CD4-positive, alpha-beta T cell treated with Interleukin-1 beta for 1 hour (primary cell): ENCODE measurements at places on chromosomes 4 and X.

DNA sequence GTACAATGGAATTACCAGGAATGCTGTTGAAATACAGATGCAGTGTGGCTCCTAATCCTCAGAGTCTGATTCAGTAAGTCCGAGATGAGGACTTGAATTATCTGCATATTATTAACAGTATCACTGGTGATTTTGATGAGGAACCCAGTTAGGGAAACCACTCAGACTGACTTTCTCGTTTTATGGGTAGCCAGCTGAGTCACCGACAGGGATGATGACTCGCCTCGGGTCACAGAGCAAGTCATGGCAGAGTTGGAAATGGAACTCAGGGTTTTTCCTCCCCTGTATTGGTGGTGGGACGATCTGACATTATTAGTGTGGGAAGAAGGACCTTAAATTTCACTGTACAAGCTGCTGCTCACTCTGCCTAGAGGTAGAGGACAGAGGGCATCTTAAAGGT, 51.3 kb downstream of the RTL9 start:
- no peak for DNase-seq

DNA sequence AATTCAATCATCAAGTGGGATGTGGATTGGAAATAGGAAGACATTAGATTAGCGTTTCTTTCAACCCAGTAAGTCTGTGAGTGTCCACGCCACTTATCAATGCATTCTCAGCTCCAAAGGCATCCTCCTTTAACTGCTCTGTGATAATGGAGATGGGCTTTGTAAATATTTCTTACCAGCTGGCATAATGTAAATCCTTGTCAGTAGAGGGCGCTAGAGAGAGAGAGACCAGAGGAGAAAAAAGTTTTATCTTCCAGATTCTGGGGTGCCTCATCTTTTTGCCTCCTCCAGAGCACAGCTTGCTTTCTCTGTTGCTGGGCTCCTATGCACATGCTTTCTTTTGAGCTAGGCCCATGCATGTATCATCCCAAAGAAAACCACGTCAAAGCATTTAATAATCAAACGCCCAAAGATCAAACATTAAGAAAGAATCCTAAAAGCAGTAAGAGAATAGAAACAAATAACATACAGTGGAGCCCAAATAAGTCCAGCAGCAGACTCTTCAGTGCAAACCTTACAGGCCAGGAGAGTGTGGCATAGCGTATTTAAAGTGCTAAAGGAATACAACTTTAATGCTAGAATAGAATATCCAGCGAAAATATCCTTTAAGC, 9.6 kb upstream of the MTMR1 start:
- DNase-seq = no peak

DNA sequence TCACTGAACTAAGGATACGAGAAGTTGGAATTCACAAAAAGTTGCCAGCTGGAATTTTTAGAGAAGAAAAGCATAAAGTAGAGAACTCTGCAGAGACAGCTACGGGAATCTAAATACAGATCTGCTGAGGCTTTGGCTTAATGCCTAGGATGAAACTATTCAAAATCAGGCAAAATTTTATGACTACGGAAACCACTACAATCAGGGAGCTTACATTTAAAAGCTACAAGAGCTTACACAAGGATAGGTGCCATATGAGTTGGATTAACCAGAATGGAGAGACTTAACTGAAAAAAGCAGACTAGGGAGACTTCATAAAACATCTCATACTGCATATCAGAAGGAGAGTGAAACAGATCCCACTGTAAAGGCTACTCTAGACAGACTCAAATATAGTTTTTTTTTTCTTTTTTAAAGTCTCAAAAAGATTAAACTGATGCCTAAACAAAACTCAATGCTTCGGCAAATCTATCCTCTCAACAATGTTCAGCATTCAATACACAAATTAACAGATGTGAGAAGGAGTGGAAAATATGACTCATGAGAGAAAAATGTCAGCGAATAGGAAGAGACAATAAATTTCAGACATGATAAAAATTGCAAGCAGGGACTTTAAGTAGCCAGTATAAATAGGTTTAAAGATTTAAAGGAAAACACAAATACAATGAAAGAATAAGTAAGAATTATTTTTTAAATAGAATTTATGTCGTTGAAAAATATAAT, 586.1 kb downstream of the FSTL5 start:
- no peak for DNase-seq

GRCh38 chrX:144901521-144901920, 345.8 kb upstream of the SPANXN1 start:
- DNase-seq = no peak

GRCh38 chr4:1099684-1100335, 13.6 kb downstream of the RNF212 start:
- DNase-seq = no peak

GRCh38 chrX:64792598-64793337, 183.5 kb downstream of the ZC4H2 start:
- no peak for DNase-seq

DNA sequence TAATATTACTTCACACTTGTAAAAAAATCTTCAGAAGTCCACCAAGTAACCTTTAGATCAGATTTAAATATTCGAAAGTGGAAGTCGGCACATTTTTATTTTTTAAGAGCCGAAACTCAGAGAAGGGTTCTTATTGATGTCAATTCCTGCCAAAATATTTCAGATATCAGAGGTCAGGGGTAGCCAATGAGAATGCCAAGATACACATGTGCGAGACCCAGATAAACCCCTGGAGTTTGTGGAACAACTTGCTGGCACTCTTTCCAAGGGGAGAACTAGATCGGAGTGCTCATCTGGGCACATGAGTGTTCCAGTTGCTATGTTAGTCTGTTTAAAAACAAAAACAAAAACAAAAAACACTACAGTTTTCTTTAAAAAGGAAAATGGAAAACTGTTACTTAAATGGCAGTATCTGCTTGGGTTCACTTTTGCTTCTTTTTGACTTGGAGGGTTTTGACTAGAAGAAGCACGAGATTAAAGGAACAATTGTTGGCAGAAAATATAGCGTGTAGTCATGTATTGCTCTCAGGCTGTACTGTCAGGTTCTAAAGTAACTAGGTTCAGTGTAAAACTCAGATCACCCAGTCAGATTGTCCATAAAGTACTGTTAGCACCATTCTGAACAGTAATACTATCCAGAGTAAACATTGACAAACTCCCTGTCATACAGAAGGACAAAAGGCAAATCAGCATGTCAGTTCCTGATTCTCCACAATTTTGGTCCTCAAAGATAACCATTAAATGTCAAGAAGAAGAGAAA, 188.0 kb upstream of the PACRGL start:
- no peak for DNase-seq

DNA sequence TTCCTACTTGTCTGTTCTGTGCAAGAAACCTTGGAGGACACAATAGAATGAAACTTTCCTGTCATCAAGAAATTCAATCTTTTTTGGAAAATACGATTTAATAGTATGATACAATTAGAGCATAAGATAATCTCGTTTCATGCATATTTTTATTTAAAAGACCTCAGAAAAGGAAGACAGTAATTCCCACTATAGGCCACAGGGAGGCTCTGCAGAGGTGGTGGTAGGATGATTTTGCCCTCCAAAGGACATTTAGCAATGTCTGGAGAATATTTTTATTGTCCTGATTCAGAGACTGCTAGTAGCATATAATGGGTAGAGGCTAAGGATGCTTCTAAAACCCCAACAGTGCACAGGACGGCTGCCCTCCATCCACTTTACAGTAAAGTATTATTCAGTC, 68.7 kb downstream of the PAK3 start:
- DNase-seq = no peak

GRCh38 chr4:114281164-114281960, 301.9 kb upstream of the ARSJ start:
- DNase-seq = no peak

DNA sequence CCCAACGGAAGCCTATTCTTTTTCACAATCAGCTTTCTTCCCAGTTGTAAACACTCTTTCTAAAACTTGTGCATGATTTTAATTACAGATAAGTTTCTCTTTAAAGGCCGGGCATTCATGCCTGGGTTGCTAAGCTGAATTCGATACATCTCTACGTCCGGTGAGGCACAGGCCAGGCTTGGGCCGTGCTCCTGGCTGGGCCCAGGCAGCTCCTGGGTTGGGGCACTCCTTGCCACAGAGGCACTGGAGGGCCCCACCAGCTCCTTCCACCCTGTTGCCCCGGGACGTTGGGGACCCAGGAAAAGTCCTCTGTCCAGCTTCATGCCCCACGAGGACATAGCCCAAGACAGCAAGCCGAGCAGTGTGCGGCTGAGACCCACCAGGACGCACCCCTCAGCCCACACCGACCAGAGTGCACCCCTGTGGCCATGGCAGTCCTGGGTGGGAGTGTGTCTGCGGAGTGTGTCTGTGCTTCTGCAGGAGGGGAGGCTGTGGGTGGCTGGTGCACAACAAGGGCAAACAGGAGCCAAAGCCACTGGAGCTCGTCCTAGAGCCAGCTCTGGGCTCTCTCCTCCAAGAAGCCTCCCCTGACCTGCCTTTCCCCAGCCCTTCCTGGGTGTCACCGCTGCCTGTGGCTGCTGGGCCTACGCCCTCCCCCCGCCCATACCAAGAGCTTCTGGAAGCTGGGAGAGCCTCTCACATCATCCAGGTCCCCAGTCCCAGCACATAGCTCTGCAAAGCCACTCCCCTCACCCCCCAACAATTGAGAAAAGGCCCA, 128.0 kb upstream of the NKX1-1 start:
- DNase-seq = no peak

DNA sequence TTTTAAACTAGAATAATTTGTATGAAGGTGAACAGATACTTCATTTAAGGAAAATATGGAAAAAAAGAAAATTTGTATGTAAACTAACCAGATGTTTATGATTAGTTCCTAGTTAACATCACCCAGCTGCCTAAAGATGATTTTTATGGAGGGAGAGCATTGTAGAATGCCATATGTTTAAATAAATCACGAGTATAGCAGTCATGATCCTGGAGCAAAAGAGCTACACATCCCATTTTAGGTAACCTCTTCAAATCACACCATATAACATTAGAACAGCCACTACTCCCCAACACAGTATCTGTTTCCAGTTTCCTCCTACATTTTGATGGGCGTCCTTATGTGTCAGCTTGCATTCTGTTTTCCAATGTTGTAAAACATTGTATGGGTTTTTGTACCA, 571.9 kb upstream of the FAM241A start:
- no peak for DNase-seq

DNA sequence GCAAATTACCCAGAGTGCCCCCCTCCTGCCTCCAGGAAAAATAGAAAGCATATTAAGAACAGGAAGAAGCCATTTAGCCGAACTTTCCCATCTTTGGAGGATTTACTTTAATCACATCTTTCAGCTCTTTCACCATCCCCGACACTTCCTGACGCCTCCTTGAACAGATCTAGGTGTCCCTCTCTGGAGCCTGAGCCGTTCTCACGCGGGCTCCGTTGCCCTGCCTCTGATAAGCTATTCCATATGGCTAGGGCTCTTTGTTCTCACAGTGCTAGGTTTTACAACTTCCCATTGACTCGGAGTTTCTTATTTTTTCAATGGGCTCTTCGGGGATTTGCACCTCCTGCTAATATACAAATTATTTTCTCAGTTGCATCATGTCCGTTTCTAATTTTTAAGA, 82.1 kb upstream of the GPC4 start:
- no peak for DNase-seq

DNA sequence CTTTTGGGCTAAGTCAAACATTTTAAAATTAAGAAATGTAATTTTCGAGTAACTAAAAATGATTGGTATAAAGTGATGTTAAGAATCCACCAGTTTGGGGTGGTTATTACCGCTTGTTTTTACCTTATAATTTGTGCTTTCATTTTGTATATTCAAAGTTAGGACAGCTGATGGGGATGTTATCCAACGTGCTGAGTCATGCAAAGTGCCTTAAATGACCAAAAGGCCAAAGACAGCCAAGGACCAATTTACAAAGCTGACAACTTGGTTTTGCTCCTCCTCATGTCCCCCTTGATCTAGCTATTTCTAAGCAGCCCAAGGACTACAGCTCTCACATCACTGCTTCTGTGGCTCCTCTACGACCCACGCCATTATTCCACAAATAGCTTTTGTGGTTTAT, 181.4 kb upstream of the PCDH7 start:
- no peak for DNase-seq

DNA sequence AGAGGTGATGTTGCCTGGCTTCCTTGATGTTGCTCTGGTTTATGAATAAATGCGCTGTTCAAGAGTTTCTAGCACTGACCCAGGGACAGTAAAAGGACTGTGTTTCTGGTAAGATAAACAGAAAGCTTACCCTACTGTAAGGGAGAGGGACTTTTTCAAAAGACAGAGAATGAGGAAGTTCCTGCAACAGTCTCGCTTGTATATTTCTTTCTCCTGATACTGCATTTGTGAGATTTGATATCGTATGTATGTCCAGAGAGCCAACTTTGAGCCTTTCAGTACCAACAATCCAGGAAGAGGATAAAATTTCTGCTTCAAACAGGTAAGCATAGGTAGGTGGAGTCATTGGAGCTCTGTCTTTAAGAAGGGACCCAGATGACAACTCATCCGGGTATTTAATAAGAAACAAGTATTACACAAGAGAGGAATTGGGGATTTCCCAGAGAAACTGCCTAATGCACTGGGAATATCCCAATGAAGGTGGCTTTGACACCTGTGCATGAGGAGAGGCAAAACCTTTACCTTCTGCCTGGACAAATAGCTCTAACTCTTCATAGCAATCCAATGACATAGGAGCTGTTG, 773 bp downstream of the DAPP1 start:
- DNase-seq = peak; percentile 38

- DNase-seq = no peak
Observed at GRCh38 chrX:34638116-34638515, 19.0 kb downstream of the TMEM47 start.

- no peak for DNase-seq
Observed at GRCh38 chr4:26874110-26874509, 13.5 kb downstream of the STIM2 start.

GRCh38 chrX:23981222-23981621, 45.8 kb downstream of the KLHL15 start:
- DNase-seq = no peak

- DNase-seq = no peak
Observed at GRCh38 chr4:70741867-70742658, 20.3 kb downstream of the RUFY3 start.

- DNase-seq = no peak
Observed at GRCh38 chr4:60682901-60683300, 517.2 kb upstream of the ADGRL3 start.

GRCh38 chrX:152813206-152813605, 17.4 kb downstream of the CETN2 start:
- no peak for DNase-seq

DNA sequence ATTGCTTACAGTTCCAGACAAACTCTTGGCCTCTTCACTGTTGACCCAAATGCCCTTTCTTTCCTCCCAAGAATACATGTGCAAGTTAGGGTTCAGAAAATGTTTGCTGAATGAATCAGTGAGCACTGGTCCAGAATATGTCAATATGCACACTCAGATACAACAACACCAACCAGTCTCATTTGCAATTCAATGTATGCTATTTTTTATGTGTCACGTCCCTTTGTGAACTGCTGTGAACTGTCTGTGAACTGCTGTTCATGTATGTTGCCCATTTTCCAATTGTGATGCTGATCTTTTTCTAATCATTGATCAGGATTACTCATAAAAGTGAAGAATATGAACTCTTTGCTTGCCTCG, 17.8 kb downstream of the GAB3 start:
- DNase-seq = no peak

- no peak for DNase-seq
Observed at GRCh38 chr4:1375051-1375721, 28.2 kb downstream of the UVSSA start.

- no peak for DNase-seq
Observed at GRCh38 chr4:164402554-164402953, 351.4 kb upstream of the SMIM31 start.
